Thymus (tissue), 14 donors: ENCODE measurements at places on chromosomes 12 and 14. TPM values are rescaled to one million over a fixed set of nuclear protein-coding genes. Genes with fewer than 3 reads are reported as not detected.
A peak's percentile ranks its signal among the peaks of the same experiment; 100 is the strongest.

Gene IL22
- total RNA-seq = 0.38 TPM

GRCh38 chr14:61923348-61923747, 161.1 kb downstream of the SNAPC1 start:
- peak; percentile 4 for DNase-seq
- no peaks in the 10 kb centered on the region for H3K27me3 ChIP-seq
- H3K27ac ChIP-seq = no peak overlapping the region
- no peak overlapping the region for H3K4me3 ChIP-seq
- H3K36me3 ChIP-seq = no peaks in the 10 kb centered on the region

Gene CLEC6A
- 0.09 TPM for total RNA-seq

DNA sequence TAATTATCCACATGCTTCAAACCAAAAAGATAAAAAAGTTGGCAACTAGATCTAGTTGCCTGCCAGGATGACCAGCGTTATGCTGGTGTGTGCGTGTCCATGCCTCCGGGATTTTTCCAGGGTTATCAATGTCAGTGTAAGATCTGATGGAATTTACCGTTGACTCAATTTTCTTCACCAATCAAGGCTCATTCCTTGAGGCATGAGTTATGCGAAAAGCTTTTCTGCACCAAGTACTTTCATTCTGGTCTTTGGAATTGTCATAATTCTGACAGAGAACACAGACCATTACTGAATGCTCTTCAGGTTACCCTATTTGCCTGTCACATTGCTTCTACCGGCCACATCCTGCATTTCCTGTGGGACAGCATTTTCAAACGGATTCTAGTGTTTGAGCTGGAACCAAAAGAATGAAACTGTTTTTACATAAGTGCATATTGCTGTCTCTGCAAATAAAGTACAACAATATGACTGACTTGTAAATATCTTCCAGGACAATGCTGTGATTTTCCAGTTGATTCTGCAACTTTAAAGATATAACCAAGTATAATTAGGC, 91.8 kb downstream of the DUSP16 start:
- H3K36me3 ChIP-seq = peaks cover 8% of the 10 kb centered on the region
- H3K4me3 ChIP-seq = no peak overlapping the region
- H3K27me3 ChIP-seq = no peaks in the 10 kb centered on the region
- H3K4me1 ChIP-seq = peaks cover 53% of the 10 kb centered on the region

GRCh38 chr12:47340411-47341015, 260.8 kb upstream of the AMIGO2 start:
- H3K27ac ChIP-seq = no peak overlapping the region
- H3K4me3 ChIP-seq = no peak overlapping the region
- no peak for DNase-seq
- no peaks in the 10 kb centered on the region for H3K27me3 ChIP-seq
- no peaks in the 10 kb centered on the region for H3K4me1 ChIP-seq

DNA sequence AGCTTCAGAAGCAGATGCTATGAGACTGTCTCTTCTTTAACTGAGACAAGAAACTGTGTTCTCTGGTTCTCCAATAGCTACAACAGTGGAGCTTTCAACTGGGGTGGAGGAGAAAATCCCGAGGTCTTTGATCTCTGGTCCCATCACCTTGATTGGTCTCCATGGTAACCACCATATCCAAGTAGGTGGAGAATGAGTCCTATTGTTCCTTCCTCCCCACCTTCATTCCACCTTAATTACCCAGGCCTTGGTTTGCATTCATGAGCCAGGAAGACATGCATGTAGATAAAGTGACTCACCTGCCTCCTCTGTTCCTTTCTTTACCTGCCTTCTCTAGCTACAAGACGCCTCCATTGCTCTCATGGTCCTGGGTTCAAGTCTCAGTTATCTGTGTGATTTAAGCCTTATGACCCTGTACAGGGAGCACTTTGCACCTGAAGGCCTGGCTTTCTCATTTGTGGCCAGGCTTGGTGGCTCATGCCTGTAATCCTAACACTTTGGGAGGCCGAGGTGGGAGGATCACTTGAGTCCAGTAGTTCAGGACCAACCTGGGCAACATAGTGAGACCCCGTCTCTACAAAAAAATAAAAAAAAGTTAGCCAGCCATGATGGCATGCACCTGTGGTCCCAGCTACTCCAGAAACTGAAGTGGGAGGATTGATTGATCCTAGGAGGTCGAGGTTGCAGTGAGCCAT, 157.7 kb upstream of the TBX3 start:
- DNase-seq = no peak
- H3K36me3 ChIP-seq = no peaks in the 10 kb centered on the region
- no peak overlapping the region for H3K4me3 ChIP-seq
- H3K27me3 ChIP-seq = no peaks in the 10 kb centered on the region
- no peaks in the 10 kb centered on the region for H3K4me1 ChIP-seq
- H3K27ac ChIP-seq = no peak overlapping the region

Gene GYS2
- total RNA-seq = not detected

Gene AMIGO2
- 2.0 TPM for total RNA-seq

Gene NRL
- 3.4 TPM for total RNA-seq

- no peak overlapping the region for H3K27ac ChIP-seq
- no peak overlapping the region for H3K4me3 ChIP-seq
- H3K4me1 ChIP-seq = no peaks in the 10 kb centered on the region
- DNase-seq = no peak
- peaks cover 4% of the 10 kb centered on the region for H3K36me3 ChIP-seq
These were observed 15.8 kb downstream of the ITPR2 start for GRCh38 chr12:26817183-26817591.

GRCh38 chr14:28777471-28778137, 11.0 kb downstream of the FOXG1 start:
- H3K4me1 ChIP-seq = no peaks in the 10 kb centered on the region
- peaks cover 20% of the 10 kb centered on the region for H3K27me3 ChIP-seq
- no peak overlapping the region for H3K27ac ChIP-seq

DNA sequence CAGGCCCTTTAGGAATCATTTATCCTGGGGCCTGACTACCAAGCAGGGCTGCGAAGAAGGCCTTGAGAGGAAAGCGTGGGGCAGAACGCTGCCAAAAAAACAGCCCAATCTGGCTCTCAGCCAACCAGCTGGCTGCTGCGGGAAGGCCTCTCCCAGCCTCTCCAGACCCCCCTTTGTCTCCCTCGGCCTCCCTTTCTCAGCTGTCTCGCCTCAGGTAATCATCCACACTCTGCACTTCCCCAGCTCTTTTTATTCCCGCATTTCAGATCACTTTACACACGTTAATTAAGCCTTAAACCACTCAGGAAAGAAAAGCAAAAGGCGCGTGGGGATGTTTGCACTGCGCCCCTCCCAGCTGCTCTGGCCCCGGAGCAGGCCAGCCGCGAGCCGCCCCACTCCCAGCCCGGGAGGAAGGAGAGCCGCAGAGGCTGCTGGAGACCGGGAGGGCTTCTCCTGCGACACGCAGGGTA, 208.2 kb upstream of the FOXN3 start:
- DNase-seq = no peak
- H3K4me3 ChIP-seq = no peak overlapping the region
- peak overlapping the region; percentile 52 for H3K27ac ChIP-seq
- H3K4me1 ChIP-seq = peaks cover 9% of the 10 kb centered on the region

Gene PRICKLE1
- 1.4 TPM for total RNA-seq

Gene FBXO21
- 16.0 TPM for total RNA-seq

DNA sequence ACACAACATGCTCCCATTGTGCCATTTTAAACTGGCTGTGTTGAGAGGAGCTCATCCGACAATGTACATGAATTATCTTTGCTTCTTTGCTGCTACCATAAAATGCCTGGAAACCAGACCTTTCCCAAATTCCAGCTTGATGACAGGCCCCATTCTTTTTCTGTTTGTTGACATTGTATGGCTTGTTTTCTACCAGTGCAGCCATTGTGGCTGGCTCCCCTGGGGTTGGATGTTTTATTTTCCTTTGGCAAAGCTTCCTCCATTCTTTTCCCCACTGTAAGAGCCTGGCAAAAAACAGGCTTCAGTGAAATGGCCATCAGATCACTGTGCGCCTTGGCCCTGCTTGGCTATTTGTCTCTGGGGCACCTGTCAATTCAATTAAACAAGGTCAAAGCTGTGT, 532.5 kb downstream of the VRK1 start:
- no peak for DNase-seq
- H3K27ac ChIP-seq = no peak overlapping the region
- peaks cover 14% of the 10 kb centered on the region for H3K4me1 ChIP-seq
- no peaks in the 10 kb centered on the region for H3K36me3 ChIP-seq
- no peak overlapping the region for H3K4me3 ChIP-seq

- DNase-seq = peak; percentile 82
- no peak overlapping the region for H3K4me3 ChIP-seq
- H3K27me3 ChIP-seq = peaks cover 33% of the 10 kb centered on the region
- no peak overlapping the region for H3K27ac ChIP-seq
- H3K36me3 ChIP-seq = peaks cover 4% of the 10 kb centered on the region
- H3K4me1 ChIP-seq = no peaks in the 10 kb centered on the region
These were observed 10.0 kb upstream of the SMARCD1 start for GRCh38 chr12:50074936-50075807.

Gene GNG2
- total RNA-seq = 49.4 TPM

GRCh38 chr14:96797582-96798349, 584 bp downstream of the VRK1 start:
- peak; percentile 29 for DNase-seq
- H3K27ac ChIP-seq = peak overlapping the region; percentile 94
- H3K27me3 ChIP-seq = peaks cover 3% of the 10 kb centered on the region
- H3K36me3 ChIP-seq = no peaks in the 10 kb centered on the region

GRCh38 chr12:115185506-115185905, 501.5 kb upstream of the TBX3 start:
- H3K4me3 ChIP-seq = no peak overlapping the region
- H3K27ac ChIP-seq = no peak overlapping the region
- no peaks in the 10 kb centered on the region for H3K27me3 ChIP-seq

GRCh38 chr14:56552615-56553014, 27.0 kb upstream of the TMEM260 start:
- no peaks in the 10 kb centered on the region for H3K36me3 ChIP-seq
- no peaks in the 10 kb centered on the region for H3K4me1 ChIP-seq
- no peak overlapping the region for H3K4me3 ChIP-seq
- no peak overlapping the region for H3K27ac ChIP-seq

- no peak overlapping the region for H3K27ac ChIP-seq
- no peak for DNase-seq
- H3K4me3 ChIP-seq = no peak overlapping the region
These were observed 26.1 kb upstream of the DIO3 start for GRCh38 chr14:101535232-101535631.

DNA sequence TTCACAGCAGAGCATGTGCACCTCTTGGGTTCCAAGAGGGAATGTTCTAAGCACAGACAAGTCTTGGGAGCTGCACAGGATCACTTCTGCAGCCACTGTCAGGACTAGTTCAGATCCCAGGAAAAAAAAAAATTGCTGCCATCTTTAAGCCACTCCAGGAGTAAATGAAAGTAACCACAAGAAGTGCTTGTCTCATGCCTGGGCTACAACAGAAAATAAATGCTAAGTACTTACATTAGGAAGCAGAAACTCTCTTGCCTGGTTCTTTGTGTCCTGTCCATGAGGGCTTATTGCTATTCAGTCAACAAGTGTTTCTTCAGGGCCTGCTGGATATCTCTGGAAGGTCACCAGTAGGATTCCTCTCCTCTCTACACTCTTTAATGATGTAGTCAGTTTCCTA, 176.1 kb downstream of the KTN1 start:
- H3K27me3 ChIP-seq = no peaks in the 10 kb centered on the region
- H3K36me3 ChIP-seq = no peaks in the 10 kb centered on the region
- H3K4me3 ChIP-seq = no peak overlapping the region

DNA sequence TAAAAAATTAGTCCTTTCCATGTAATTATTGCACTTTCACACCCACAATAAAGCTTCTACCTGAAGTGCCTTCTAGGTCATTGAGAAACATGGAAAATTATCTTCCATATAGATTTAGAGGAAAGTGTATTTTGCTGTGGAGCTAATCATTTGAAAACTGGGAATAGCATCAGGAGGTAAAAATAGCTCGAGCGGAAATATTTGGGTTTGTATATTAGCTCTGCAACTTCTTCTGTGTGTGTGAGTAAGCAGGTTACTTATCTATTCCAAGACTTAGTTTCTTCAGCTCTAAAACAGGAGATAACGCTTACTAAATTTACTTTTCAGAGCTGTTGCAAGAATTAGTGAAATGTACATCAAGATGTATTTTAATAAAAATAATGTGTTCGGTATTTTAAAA, 95.0 kb upstream of the MON2 start:
- H3K27ac ChIP-seq = no peak overlapping the region
- H3K27me3 ChIP-seq = no peaks in the 10 kb centered on the region
- DNase-seq = no peak
- no peaks in the 10 kb centered on the region for H3K4me1 ChIP-seq

Gene SPRYD3
- total RNA-seq = 9.1 TPM

DNA sequence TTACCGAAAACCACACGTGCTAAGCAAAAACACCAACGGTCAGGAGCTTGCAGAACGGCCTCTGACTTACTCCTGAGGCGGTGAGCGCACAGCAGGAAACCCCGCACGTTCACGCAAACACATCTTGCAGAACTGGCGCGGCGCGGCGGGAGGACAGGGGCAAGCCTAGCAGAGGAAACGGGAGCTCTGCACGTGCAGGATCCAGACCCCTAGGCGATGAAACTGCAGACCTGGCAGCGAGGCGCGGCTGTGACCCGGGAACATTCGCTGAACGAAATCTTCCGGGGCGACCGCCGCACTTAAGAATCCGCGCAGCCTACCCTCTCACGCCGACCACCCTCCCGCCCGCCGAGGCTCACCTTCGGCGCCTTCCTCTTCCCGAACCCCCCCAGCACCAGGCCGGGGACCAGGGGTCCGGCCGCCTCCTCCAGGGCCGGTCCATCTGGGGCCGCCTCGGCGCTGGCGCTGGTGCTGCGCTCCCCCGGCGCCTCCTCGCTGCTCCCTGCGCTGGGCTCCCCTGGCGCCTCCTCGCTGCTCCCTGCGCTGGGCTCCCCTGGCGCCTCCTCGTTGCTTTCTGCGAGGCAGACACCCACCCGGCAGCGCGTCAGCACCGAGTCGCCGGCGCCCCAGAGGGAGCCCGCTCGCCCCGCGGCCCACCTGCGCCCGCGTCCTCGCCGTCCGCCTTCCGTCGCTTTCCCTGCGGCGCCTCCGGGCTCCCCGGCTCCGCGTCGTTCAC, 615 bp downstream of the DDX51 start:
- peak overlapping the region; percentile 85 for H3K4me3 ChIP-seq
- no peak for DNase-seq
- peaks cover 8% of the 10 kb centered on the region for H3K4me1 ChIP-seq

- peaks cover 4% of the 10 kb centered on the region for H3K4me1 ChIP-seq
- no peaks in the 10 kb centered on the region for H3K36me3 ChIP-seq
- H3K4me3 ChIP-seq = no peak overlapping the region
- H3K27ac ChIP-seq = no peak overlapping the region
- H3K27me3 ChIP-seq = peaks cover 87% of the 10 kb centered on the region
- no peak for DNase-seq
These were observed 11.0 kb downstream of the OR6S1 start for GRCh38 chr14:20630340-20631022.

Gene SCN8A
- 0.57 TPM for total RNA-seq

GRCh38 chr14:23126548-23127278, 7.7 kb upstream of the CEBPE start:
- H3K27me3 ChIP-seq = peaks cover 7% of the 10 kb centered on the region
- no peak for DNase-seq
- no peak overlapping the region for H3K27ac ChIP-seq
- H3K4me1 ChIP-seq = no peaks in the 10 kb centered on the region
- H3K36me3 ChIP-seq = no peaks in the 10 kb centered on the region

- H3K4me3 ChIP-seq = no peak overlapping the region
- H3K27me3 ChIP-seq = peaks cover 76% of the 10 kb centered on the region
- H3K4me1 ChIP-seq = peaks cover 33% of the 10 kb centered on the region
- H3K27ac ChIP-seq = no peak overlapping the region
These were observed 1.5 kb downstream of the COL2A1 start for GRCh38 chr12:48002773-48003218.

- H3K4me1 ChIP-seq = no peaks in the 10 kb centered on the region
- H3K27ac ChIP-seq = no peak overlapping the region
- DNase-seq = no peak
- H3K36me3 ChIP-seq = no peaks in the 10 kb centered on the region
- H3K27me3 ChIP-seq = no peaks in the 10 kb centered on the region
These were observed 14.0 kb downstream of the BRF1 start for GRCh38 chr14:105286759-105287144.

- H3K4me1 ChIP-seq = peaks cover 31% of the 10 kb centered on the region
- DNase-seq = no peak
- H3K4me3 ChIP-seq = no peak overlapping the region
- no peak overlapping the region for H3K27ac ChIP-seq
These were observed 16.8 kb downstream of the PLXNC1 start for GRCh38 chr12:94165138-94165537.
